Muscle of arm (tissue), 14 donors: ENCODE measurements at places on chromosomes 2 and 18. TPM values are rescaled to one million over a fixed set of nuclear protein-coding genes. Genes with fewer than 3 reads are reported as not detected.

Gene KLHL14
- polyA plus RNA-seq: 0.12 TPM

Gene ITGAV
- polyA plus RNA-seq: 33.8 TPM

Gene ARL4C
- 6.0 TPM for polyA plus RNA-seq

Gene PKDCC
- 145 TPM for polyA plus RNA-seq

Gene TMEM247
- polyA plus RNA-seq: not detected

Gene SRD5A2
- not detected for polyA plus RNA-seq

DNA sequence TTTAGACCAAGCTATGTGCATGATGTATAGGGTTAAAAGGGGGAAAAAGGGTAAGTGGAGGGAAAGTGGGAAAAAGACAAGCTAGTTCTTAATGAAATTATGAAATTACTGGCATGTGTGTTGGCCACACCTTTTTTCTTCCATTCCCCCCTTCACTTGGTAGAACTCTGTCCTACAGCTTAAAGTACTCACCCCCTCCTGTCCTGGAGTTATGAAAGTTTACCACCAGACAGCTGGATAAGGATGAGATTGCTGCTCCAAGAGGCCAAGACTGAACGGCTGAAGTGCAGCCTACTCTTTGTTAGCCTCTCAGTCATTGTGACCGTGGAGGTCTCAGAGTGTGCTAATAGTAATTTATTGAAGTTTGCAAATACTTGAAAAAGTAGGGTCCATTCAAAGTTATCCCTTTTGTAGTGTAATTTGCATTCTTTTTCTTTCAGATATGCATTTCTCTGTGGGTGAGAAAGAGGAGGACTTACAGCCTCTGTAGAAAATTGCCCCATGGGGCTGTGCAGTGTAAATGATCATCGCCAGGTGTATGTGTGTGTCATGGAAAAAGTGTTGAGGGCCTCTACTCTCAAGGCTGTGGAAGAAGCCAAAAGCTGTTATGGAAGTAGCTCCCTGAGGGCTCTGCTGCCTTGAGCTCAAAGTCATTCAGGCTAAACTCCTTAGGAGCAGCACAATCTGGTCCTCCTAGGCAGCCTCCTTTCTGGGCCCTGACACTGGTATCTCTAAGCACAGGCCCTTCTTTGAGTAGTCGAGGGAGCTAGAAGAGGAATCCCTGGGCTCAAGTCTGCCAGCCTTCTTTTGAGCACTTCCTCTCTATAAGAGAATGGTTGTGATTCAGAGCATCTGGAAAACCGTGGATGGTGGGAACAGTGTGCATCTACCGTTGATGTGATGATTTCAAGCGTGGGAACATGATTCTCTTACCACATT lies 46.2 kb downstream of the LHCGR start:
- no peak for DNase-seq

- DNase-seq: no peak
Measured at GRCh38 chr2:54490863-54491262, 34.7 kb downstream of the SPTBN1 start.

GRCh38 chr18:22624176-22624575 lies 206.5 kb upstream of the CTAGE1 start:
- no peak for DNase-seq

- DNase-seq: peak; percentile 24
Measured at GRCh38 chr2:181411105-181411849, 45.9 kb upstream of the ITGA4 start.

DNA sequence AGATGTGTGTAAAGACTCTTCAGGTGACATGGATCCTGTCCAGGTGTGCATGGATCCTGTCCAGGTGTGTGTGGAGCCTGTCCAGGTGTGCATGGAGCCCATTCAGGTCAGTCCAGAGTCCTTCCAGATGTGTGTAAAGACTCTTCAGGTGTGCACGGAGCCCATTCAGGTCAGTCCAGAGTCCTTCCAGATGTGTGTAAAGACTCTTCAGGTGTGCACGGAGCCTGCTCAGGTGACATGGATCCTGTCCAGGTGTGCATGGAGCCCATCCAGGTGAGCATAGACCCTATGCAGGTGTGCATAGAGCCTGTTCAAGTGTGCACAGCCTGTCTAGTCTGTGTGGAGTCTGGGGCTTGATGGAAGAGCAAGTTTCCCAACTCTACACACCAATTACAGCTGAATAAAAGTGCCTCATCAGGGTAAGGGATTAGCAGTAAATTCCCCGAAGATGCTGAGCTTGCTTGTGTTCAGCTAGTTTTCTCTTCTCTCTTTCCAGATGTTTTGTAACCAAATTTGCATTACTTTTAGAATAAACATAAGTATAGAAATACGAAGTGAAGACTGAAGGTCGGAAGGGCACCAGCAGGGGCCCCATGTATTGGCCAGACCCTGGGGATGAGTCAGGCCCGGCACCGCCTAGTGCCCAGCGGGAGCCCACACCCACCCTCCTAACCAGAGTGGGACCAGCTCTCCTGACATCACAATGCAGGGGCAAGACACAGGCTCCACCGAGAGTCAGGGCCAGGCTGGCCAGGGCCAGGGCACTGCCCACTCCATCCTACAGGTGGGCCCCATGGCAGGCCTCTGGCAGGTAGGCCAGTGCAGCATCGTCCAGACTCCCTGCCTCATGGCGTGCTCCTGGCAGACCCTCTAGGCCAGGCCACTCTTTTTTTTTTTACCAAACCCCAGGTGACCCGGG lies 38.6 kb upstream of the GPC1 start:
- no peak for DNase-seq

DNA sequence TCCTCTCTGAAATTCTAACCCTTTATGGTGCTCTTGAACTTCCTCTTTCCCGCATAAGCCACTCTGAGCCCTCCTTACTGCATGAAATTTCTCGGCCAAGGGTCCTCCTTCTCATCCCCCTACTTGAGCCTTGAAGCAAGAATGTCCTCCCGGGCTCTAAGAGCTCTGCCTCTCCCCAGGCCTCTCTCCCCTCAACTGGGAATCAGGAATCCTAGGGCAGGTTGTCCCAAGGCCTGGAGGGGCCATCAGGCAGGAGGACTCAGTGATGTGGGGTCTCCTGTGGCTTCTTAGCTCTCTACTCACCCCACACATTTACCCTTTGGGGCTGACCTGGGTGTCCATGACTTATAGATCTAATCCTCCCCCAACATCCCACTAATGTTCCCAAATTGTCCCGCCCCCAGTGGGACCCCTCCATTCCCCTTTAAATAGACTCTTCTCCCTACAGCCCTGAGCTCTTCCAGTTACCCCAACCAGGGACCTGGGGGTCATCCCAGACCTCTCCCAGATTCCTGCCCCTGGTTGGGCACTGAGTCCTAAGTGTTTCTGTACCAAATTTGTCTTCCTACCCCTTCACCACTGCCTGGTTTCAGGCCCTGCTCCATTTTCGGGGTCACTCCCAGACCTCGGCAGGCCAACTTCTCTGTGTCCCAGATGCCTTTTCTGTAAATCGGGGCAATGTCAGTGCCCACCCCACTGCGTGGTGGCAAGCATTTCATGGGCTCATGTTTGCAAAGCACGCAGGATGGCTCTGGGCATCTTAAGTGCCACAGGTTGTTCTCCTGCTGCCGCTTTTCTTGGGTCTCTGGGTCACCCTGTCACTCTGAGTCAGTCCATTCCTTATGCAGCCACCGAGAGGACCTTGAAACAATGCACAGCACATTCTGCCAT lies 171.2 kb downstream of the ASB1 start:
- DNase-seq: no peak

- DNase-seq: no peak
Measured at GRCh38 chr2:200243441-200243840, 63.1 kb upstream of the SPATS2L start.

DNA sequence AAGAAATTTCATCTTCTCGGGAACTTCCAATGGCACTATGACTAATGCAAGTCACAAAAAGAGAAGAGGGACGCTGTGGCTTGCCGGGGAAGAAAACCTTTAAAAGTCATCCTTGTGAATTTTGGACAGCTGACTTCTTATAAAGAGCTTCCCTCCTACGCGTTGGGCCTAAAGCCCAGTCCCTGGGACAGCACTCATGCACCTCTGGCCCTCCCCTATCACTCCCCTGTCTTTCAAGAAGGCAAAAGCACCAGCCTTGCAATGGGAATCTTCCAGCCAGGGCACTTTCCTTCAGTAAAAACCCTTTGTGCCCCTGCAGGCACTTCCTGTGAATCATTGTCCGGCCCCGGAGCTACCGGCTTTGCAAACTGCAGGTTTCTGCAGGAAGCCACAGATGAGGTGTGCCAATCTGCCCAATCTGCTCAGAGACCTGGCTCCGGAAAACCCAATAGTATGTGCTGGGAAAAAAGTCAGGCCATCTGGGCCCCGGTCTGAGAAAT lies 7.1 kb downstream of the MREG start:
- DNase-seq: no peak

DNA sequence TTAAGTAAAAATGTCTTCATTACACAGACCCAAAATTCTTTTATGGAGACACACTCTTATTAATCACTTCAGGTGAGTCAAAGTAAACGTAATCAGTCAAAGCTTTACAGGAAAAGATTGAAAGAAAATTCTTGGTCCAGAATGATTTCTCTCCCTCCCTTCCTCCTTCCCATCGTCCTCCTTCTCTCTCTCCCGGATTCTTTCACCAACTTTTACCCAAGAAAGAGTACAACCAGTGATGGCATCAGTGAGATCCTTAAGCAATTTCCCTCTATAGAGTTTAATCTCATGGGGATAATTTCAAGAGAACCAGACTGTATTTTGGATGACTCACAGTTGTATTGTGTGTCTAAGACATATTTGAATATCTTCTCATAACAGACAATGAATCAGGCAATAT lies 258.1 kb downstream of the ALK start:
- no peak for DNase-seq

DNA sequence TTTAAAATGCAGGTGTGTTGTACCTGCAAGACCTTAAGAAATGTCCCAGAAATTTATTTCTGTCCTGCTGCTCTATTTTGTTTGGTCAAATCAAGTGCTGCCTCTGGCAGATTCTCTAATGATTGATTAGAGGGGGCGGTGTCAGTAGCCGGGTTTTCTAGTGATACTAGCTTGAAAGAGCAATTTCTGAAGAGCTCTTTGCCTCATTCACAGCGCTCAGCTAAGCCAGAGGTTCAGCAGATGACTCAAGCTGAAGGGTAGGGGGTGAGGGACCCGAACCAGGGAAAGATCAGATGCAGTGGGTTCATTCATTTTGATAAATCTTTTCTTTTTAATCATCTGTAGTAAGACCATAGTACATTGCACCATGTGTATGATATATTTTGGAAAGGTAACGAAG lies 15.0 kb downstream of the ZBTB7C start:
- no peak for DNase-seq

- peak; percentile 61 for DNase-seq
Measured at GRCh38 chr2:236932831-236933361, 152.8 kb upstream of the COPS8 start.

- DNase-seq: no peak
Measured at GRCh38 chr2:240881913-240882312, 13.3 kb downstream of the AGXT start.
